Mammary epithelial cell (primary cell): ENCODE measurements at places on chromosomes 1 and 21. TPM values are rescaled to one million over a fixed set of nuclear protein-coding genes. Genes with fewer than 3 reads are reported as not detected.

GRCh38 chr21:31660259-31660565, 719 bp downstream of the SOD1 start:
- peak; percentile 29 for DNase-seq

GRCh38 chr1:15836772-15837669, 10.5 kb upstream of the SPEN start:
- DNase-seq, result no peak

- no peak for DNase-seq
These were observed at the start of gene S100A6 for GRCh38 chr1:153535242-153536011. Gene S100A6, minus strand, starts transcription at chr1:153535991. Its CDS starts 652 bp downstream, at chr1:153535339.

GRCh38 chr21:42545745-42546144, 32.1 kb downstream of the SLC37A1 start:
- no peak for DNase-seq

DNA sequence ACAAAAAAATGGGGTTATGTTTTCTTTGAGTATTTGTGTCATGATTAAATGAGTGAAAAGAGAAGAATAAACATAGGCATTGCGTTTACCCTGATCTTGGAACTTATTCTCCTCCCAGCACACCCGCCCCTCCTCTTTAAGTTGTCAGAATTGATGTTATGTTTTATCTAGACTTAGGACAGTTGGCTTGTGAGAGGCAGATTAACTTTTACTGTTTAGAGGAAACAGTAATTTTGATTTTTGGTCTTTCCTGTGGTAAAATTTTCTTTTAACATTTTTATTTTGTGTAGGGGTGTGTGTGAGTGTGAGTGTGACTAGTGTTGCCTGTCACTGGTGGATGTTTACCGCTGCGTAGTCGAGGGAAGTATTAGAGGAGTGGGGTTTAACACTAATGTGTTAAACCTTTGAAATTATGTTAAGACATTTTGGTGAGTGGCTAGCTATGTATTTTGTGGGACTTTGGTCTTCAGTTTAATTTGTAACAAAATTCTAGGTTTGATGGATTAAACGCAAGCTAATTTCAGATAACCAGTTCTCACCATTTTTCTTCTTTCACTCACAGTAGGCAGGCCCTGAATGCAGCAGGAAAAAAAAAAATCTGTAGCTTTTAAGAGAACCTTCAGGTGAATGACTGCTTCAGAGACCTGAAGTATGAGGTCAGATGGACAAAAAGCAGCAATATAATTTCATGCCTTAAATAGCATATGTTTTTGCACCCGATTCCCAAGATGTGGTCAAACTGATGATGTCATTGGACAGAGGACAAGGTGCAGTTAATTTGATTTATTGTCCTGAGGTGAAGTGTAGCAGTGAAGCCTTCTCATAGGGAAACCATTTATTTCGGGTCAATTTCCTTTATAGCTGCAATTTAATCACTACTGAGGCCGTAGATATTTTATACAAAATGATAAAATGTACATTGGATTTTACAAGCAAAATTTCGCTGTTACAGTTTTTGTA, 2.7 kb downstream of the POU2F1 start:
- DNase-seq, result no peak

GRCh38 chr1:216788671-216789070, 65.4 kb upstream of the ESRRG start:
- DNase-seq, result no peak

GRCh38 chr1:183837062-183837461, 32.1 kb downstream of the RGL1 start:
- no peak for DNase-seq

GRCh38 chr1:109824349-109825115, 60.8 kb upstream of the EPS8L3 start:
- no peak for DNase-seq

- no peak for DNase-seq
These were observed 70.3 kb downstream of the DHRS3 start for GRCh38 chr1:12547586-12548225.

DNA sequence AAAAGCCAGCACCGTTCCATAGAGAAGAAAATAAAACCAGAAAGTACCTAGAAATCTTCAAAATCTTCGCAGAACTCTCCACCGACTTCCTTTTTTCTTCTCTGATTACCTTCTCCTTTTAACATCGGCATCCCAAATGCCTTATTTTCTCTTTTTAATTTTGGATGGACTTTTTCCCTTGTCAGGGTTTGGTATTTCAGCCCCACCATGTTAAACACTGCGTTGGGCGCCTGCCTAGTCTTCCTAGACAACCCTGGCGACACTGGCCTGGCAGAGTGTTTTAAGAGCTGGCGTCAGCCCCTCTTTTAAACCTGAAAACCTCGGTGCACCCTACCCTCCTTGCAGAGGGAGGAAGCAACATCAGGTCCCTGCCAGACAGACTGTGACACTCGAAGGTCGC, 66.0 kb upstream of the EFHD2 start:
- no peak for DNase-seq

GRCh38 chr21:26715878-26716506, 129.2 kb downstream of the ADAMTS1 start:
- peak; percentile 42 for DNase-seq

DNA sequence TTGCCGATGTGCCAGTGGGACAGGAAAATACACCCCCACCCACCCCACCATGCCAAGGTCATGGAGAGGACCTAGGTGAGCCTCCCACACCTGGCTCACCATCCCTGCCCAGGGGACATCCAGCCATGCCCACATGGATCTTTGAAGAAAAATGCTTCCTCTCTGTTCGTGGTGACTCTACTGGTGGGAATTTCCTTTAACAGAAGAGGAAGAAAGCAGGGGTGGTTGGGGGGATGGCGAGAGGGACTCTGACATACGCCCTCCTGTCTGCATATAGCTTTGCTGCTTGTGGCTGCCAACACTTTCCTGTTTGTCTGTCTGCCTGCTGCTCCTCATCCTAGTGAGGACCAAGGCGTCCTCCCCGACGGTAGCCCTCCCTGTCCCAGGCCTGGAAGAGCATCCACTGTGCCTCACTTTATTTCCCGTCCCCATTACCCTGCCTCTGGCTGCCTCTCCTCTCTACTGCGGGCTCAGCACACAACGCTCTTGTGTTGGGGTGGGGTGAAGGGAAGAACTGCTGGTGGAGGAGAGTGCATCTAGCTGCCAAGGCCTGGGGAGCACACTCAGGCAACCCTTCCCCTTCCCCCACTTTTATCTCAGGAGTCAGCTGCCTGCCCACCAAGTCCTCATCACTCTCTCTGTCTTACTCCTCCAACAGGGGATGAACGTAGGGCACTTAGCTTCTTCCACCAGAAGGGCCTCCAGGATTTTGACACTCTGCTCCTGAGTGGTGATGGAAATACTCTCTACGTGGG, 2.5 kb downstream of the SEMA4A start:
- DNase-seq, result no peak

GRCh38 chr21:45383615-45384201, 21.3 kb upstream of the COL18A1 start:
- no peak for DNase-seq

GRCh38 chr1:113683384-113684152, 75.7 kb downstream of the PHTF1 start:
- DNase-seq, result no peak

GRCh38 chr1:39980555-39981313, 25.8 kb downstream of the MFSD2A start:
- peak; percentile 64 for DNase-seq

DNA sequence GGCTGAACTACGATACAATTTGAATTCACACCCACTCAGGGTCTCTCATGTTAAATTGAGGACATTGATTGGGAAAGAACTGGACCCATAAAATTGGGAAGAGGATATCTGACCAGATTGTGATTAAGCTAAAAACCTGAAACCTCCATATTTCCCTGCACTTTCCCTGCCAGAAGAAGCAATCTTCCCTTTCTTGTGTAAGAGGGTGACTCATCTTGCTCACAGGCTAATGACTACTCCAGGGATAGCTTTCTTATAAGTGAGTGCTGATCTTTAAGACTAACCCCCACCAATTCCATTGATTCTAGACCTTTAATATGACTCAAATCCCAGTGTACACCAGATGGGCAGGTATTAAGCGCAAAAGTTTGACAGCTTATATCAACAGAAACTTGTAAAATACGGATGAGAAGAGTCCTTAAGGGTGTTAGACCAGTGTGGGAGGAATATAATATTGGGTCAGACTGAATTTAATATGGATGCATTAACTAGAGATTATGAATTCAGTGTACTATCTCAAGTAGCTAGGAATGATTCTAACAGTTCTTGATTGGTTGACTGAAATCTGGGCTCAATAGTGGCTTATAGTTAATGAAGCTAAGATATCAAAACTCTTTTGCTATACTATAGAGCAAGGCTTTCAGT, 12.1 kb upstream of the SGIP1 start:
- peak; percentile 84 for DNase-seq

GRCh38 chr1:2205191-2205952, 10.8 kb upstream of the FAAP20 start:
- peak; percentile 60 for DNase-seq

DNA sequence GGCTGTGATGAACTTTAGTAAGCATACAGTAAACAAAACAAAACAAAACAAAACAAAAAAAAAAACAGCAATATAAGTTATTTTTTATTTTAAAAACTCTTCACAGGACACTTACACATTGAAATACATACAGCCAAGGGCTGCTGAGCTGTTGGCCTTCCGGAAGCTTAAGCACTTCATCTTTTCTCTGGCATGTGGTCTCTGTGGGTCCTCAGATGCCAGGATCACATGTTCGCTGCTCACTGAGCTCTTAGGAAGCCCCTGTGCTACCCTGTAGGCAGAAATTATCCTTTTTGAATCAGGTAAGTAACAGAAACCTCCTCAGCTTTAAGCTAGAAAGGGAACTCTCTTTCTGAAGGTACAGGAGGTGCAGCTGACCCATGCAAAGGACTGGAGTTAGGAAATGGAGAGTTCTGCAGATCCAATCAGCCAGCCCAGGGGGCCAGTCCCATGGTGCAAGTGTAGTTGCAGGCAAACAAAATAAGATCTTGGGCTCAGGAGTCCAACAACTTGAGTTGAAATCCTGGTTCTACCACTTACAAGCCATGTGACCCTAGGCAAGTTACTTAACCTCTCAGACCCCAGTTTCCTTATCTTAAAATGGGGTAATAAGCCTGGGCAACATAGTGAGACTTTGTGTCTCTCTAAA, 22.4 kb upstream of the MED18 start:
- DNase-seq, result no peak

- no peak for DNase-seq
These were observed 167.3 kb upstream of the ZNF644 start for GRCh38 chr1:91189096-91189495.

DNA sequence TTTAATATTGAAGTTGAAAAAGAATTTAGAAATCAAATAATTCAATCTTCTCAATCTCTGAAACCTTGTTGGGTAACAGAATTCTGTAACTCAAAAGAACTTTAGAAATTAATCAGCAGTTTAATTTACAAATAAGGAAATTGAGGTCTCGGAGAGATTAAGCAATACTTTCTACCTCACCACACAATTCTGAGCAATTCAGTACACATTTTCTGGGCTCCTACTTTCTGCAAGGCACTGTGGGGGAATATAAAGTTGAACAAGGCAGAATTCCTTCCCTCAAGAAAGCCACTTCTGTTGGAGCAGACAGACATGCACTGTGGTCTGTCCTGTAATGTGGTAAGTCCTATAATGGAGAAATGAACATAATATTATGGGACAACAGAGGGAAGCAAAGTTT, 47.7 kb downstream of the MEF2D start:
- DNase-seq, result no peak

GRCh38 chr1:23804183-23804835, 3.8 kb upstream of the GALE start:
- no peak for DNase-seq

DNA sequence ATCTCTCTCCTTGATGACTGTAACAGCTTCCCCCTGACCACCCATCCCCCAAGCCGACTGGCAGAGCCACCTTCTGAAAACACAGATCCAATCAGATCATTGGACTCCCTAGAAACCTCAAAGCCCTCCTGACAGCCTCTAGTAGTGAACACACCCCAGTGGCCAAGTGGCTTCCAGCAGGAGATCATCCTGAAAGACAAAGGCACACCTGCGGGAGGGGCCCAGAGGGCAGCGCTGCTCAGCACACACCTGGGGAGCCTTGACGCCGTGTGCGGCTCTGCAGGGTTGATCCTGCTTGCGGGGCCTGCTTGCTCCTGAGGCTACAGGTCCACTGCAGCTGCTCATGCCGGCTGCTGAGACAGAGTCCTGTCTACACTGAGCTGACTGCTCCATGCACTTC, 41.5 kb downstream of the SLC66A1 start:
- DNase-seq, result no peak

DNA sequence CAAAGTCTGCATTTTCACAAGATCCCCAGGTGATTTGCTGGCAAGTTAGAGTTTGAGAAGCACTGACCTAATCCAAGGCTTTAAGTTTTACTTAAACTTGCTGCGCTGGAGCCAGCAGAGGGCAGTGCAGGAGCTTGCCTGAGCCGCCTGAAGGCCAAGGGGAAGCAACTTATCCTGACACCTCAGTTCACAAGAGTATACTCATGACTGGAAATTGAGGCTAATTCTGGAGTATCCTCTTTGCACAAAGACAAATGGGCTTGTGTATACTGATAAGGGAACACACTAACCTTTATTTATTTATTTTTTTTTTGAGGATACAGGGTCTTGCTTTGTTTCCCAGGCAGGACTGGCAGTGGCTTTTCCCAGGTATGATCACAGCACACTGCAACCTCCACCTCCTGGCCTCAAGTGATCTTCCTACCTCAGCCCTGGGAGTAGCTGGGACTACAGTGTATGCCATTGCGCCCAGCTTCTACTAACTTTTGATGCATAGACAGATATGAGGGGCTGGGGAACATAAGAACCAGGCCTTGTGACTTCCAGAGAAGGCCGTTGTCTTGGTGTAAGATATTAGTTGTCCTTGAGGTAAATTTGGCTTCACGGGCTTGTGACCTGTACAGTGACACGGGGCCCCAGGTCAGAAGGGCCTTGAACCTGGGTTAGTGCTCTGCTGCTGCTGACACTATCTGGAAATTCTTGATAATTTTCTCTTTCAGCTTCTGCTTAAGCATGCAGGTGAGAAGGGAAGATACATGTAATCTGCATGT, 29.0 kb upstream of the SLAMF1 start:
- peak; percentile 41 for DNase-seq

- DNase-seq, result peak; percentile 21
These were observed 17.7 kb downstream of the PTPRC start for GRCh38 chr1:198656500-198656932.

Gene NPPA
- polyA plus RNA-seq, result not detected

Gene OR2L8
- polyA plus RNA-seq, result not detected

Gene TCEA3
- 0.56 TPM for polyA plus RNA-seq

Gene TNFRSF8
- 0.08 TPM for polyA plus RNA-seq

Gene SPRR2B
- not detected for polyA plus RNA-seq

Gene TTC22
- polyA plus RNA-seq, result 7.0 TPM

Gene ZNF648
- polyA plus RNA-seq, result 0.02 TPM

Gene RCAN1
- polyA plus RNA-seq, result 8.5 TPM

Gene AGPAT3
- polyA plus RNA-seq, result 13.1 TPM

Gene OR2T6
- polyA plus RNA-seq, result not detected

Gene PTGFRN
- polyA plus RNA-seq, result 79.4 TPM

Gene C1orf141
- polyA plus RNA-seq, result not detected

Gene ASAP3
- polyA plus RNA-seq, result 11.1 TPM
